Purkinje cell (primary cell): ENCODE measurements at places on chromosomes 12 and 14. TPM values are rescaled to one million over a fixed set of nuclear protein-coding genes. Genes with fewer than 3 reads are reported as not detected.

The ARHGAP9 gene
- polyA plus RNA-seq, result 2.8 TPM in 1 of 2 replicates, not detected in the other

The PTGER2 gene
- not detected in 2 replicates for polyA plus RNA-seq

The MMP14 gene
- 3.8 and 4.0 TPM in 2 replicates for polyA plus RNA-seq

The MNAT1 gene
- polyA plus RNA-seq, result 43.1 and 70.4 TPM in 2 replicates

The APOF gene
- 0.32 TPM in 1 of 2 replicates, not detected in the other for polyA plus RNA-seq

The ANHX gene
- polyA plus RNA-seq, result not detected in 2 replicates

The LRRC43 gene
- 0.73 TPM in 1 of 2 replicates, not detected in the other for polyA plus RNA-seq

The CABP1 gene
- 6.3 and 13.1 TPM in 2 replicates for polyA plus RNA-seq

The TCL1B gene
- not detected in 2 replicates for polyA plus RNA-seq

The USP44 gene
- 2.6 TPM in 1 of 2 replicates, not detected in the other for polyA plus RNA-seq

The CLMN gene
- polyA plus RNA-seq, result 68.4 and 126 TPM in 2 replicates

The BCL2L14 gene
- 0.30 TPM in 1 of 2 replicates, not detected in the other for polyA plus RNA-seq

The TAS2R46 gene
- polyA plus RNA-seq, result 2.0 TPM in 1 of 2 replicates, not detected in the other

The RASAL1 gene
- 5.5 TPM in 1 of 2 replicates, not detected in the other for polyA plus RNA-seq

The MEG3 gene
- polyA plus RNA-seq, result 225 and 283 TPM in 2 replicates

The TAS2R20 gene
- 0.87 TPM in 1 of 2 replicates, not detected in the other for polyA plus RNA-seq

The OR6C76 gene
- not detected in 2 replicates for polyA plus RNA-seq

The VRTN gene
- polyA plus RNA-seq, result not detected in 2 replicates

The TAS2R31 gene
- polyA plus RNA-seq, result not detected in 2 replicates

The CD63 gene
- 172 and 244 TPM in 2 replicates for polyA plus RNA-seq

The LRIG3 gene
- polyA plus RNA-seq, result 0.34 TPM in 1 of 2 replicates, not detected in the other
